ENCODE measurements at places on chromosomes 16 and 17.

GRCh38 chr17:50916026-50916707 lies 50.0 kb upstream of the TOB1 start:
- no peak for DNase-seq

DNA sequence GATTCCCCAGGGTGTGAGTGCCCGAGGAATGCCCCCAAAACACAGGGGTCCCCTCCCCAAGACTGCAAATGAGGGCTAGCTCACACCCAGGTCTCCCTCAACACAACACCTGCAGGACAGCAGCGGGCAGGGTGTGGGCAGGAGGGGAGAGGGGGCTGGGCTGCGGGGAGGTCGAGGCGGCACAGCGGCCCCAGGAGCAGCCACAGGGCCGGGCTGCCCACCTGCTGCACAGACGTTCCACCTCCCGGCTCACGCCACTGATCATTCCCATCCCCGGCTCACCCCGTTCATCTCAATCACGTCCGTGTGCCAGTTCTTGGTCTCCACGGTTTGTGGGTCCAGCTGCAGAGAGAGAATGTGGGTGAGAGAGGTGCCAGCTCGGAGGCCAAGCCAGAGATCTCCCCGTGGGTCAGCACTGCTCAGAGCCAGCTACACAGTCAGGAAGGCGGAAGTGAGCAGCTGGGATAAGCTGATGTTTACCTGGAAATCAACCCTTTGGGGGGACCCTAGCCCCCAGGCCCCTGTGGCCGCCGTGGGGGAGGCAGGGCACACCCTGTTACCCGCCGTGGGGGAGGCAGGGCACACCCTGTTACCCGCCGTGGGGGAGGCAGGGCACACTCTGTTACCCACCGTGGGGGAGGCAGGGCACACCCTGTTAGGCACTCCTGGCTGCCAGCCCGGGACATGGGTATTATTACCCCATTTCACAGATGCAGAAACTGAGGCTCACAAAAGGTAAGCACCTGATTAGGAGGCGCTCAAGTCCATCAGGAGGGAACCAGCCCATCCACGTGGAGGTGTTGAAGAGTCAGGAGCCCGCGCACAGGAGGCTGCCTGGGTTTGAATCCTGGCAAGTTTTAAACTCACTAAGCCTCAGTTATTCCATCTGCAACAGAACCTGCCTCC lies 16.1 kb downstream of the TIMM22 start:
- no peak for DNase-seq

- DNase-seq: no peak
Observed at GRCh38 chr17:61230972-61231820, 168.4 kb upstream of the TBX2 start.

GRCh38 chr17:63589646-63590045 lies 11.0 kb upstream of the TACO1 start:
- no peak for DNase-seq

DNA sequence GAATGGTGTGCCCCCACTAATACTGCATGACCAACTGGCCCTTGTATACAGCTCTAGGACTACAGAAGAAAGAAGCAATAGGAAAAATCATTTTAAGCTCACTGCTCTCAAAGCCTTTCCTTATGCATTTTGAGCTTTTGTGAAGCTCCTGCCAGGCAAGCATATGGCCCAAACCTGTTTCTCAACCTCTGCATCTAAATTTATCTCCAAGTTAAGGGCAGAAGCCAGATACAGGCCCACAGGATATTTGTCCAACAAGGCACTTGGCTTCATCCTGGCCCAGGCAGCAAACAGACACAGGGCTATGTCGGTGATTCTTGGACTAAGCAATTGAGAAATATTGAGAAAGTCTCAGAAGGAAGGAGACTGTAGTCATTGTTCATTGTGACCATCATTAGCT lies 43.9 kb downstream of the CCT6B start:
- no peak for DNase-seq

DNA sequence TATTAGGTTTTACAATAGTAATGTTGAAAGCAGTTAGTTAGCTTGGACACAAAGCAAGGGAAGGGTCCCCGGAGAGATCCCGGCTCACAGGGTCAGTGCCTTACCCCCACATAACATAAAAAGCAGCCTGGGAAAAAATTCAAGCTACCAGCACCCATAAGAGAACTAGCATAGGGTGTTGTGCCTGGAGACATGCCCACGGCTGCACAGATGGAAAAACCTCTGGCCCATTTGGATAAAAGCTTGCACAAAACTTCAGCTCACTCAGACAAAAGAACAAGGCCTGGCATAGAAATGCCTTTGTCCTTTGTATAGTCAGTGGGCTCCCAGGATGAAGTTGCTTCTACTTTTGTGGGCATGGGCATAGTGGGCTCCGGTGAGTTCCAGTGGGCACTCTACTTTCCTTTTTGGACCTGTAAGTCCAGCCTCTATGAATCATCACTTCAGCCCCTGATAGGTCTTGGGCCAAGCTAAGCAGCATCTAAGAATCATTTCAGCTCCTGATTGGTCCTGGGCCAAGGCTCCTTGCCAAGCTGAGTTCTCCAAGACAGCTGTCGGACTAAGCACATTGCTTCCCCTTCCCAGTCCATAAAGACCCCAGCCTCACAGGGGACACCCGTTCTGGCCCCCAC lies 1.3 kb upstream of the RDM1 start:
- DNase-seq: no peak

DNA sequence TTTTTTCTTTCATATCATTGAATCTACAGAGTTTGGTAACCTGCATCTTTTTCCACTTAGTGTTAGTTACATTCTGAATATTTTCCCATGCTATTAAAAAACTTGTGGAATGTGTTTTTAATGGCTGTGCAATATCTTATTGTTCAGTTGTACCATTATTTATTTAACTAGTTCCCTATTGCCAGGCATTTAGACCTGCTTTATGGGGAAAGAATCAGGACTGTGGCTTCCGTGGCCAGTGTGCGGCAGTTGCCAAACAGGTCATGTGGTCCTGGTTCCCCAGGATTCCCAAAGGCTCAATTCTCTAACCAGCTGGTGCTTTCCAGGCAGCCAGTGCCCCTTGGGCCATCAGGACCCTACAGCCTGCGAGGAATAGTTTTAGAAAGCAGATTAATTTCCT lies 30.8 kb downstream of the NDEL1 start:
- DNase-seq: no peak

DNA sequence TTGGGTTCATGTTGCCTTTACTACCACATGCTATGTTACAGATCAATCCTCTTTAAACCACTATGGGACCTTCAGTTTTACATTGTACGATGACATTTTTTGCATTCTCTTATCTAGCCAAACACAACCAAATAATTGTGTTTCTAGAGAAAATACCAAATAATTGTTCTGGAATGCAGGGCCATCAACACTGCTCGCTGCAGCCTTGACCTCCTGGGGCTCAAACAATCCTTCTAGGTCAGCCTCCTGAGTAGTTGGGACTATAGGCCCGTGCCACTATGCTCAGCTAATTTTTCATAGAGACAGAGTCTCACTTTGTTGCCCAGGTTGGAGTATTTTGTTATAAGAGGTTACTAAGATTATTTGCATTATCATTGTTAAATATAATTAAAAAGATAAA lies 237.5 kb upstream of the PMFBP1 start:
- DNase-seq: no peak

GRCh38 chr17:1515640-1516387 lies 598 bp downstream of the INPP5K start:
- peak; percentile 33 for DNase-seq
